ENCODE measurements at places on chromosomes 6 and 20.

DNA sequence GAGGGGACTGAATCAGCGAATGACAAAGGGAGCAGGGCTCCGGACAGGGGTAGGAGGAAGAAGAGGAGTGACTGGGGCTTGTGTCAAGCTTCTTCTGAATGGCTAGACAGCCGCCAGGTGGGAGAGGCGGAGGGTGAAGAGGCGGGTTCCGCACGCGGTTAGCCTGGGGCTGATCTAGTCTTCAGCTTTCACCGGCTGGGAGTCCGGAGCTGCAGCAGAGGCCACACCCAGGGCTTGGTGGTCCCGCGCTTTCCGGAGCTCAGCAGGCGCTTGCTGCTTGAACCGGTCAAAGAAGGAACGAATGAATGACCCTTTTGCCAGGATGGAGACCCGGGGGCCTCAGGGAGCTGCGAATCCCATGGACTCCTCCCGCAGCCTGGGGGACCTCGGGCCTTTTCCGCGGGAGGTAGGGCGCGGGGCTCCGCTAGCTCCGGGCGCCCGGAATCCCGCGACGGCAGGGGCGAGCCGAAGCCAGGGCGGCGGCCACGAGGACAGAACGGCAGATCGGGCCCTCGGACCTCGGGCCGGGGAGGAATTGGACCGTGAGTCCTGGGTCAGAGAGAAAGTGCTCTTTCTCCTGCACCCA lies at the start of gene C6orf141:
Gene C6orf141, plus strand, starts transcription at position 177 of the 586 bp plus-strand sequence. Its CDS starts 125 bp downstream, at position 302.
- DNase-seq, result no peak

- DNase-seq, result no peak
These were observed 1.7 kb downstream of the RANBP9 start for GRCh38 chr6:13709689-13710551.

DNA sequence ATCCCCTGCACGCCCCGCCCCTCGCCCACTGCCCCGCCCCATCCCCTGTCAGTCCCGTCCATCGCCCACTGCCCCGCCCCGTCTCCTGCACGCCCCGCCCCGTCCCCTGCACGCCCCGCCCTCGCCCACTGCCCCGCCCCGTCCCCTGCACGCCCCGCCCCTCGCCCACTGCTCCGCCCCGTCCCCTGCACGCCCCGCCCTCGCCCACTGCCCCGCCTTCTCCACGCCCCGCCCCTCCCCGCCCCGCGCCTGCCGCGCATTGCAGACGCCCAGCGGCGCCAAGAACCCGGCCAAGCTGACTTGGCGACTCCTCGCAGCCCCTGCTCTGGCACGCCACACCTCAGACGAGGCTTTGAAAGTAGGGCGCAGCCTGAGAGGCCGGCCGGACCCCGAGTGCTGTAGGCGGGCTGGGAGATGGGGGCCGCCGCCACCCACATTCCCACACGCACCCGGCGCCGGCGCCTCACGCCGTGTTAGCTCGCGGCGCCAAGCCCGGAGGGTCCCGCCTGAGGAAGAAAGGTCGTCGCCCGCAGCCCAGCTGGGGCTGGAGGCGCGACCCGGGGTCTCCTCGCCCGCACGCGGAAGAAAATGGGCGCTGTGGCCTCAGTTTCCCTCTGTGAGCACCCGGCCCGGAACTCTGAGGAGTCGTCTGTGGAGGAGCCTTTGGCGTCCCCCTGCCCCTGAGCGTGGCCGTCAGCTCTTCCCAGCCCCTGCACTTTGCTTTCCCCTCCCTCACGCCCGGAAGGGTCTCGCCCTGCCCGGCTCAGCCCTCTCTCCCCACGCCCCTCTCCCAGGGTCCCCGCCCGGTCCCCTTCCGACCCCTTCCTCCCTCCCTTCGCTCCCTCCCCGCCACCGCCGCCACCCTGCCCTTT lies at the start of gene RAD21L1:
Gene RAD21L1, plus strand, starts transcription at position 262 of the 872 bp plus-strand sequence. CDS start 2,410 bp downstream, outside the sequence.
- peak; percentile 10 for DNase-seq

GRCh38 chr6:118776607-118777549 lies 117.1 kb upstream of the ASF1A start:
- peak; percentile 51 for DNase-seq

- no peak for DNase-seq
These were observed 178.4 kb downstream of the FARS2 start for GRCh38 chr6:5439749-5440148.

DNA sequence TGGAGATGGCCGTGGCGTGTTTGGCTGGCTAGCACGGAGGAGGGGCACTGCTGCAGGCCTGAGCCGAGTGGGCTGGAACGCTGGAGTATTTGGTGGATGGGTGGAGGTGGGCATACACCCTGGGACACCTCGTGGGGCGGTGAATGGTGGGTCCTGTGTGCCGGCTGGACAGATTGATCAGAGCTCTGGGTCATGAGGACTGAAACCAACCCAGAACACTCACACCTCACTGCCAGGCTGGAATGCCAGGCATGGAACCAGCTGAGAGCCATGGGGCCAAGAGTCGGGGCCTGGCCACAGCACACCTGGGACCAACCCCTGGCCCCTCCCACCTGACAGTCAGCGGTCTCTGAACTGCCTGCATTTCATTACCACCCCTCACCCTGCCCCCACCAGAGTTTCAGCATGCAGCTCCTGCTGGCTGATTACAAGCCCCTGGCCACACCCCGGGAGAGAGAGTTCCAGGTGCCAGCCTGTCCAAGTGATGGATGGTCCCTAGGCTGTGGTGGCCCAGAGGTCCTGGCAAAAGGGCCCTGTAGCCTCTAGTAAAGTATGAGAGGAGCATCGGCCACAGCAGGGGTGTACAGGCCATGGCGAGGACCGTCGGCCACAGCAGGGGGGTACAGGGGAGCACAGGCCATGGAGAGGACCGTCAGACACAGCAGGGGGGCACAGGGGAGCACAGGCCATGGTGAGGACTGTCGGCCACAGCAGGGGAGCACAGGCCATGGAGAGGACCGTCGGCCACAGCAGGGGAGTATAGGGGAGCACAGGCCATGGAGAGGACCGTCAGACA lies 3.3 kb downstream of the NPBWR2 start:
- DNase-seq, result no peak

- no peak for DNase-seq
These were observed 97.2 kb downstream of the LMBRD1 start for GRCh38 chr6:69699655-69700054.

GRCh38 chr6:156622185-156622584 lies 155.0 kb upstream of the ARID1B start:
- no peak for DNase-seq

GRCh38 chr6:6994796-6995195 lies 113.0 kb upstream of the RREB1 start:
- DNase-seq, result no peak

- DNase-seq, result no peak
These were observed 24.6 kb downstream of the TRAM2 start for GRCh38 chr6:52552278-52552643.

- no peak for DNase-seq
These were observed 199.2 kb downstream of the QKI start for GRCh38 chr6:163613668-163614067.

DNA sequence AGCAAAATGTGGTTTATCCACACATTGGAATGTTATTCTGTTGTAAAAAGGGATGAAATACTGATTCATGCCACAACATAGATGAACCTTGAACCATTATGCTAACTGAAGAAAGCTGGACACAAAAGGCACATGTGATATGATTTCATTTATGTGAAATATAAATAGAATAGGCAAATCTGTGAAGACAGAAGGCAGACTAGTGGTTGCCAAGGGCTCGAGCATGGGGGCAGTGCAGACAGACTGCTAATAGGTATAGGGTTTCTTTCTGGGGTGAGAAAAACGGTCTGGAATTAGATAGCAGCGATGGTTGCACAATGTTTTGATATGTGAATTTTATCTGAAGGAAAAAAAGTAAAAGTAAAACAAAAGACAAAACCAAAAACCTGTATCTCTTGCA lies 54.6 kb upstream of the FNDC1 start:
- no peak for DNase-seq

GRCh38 chr6:27374824-27375612 lies 13.5 kb upstream of the ZNF391 start:
- DNase-seq, result peak; percentile 14

DNA sequence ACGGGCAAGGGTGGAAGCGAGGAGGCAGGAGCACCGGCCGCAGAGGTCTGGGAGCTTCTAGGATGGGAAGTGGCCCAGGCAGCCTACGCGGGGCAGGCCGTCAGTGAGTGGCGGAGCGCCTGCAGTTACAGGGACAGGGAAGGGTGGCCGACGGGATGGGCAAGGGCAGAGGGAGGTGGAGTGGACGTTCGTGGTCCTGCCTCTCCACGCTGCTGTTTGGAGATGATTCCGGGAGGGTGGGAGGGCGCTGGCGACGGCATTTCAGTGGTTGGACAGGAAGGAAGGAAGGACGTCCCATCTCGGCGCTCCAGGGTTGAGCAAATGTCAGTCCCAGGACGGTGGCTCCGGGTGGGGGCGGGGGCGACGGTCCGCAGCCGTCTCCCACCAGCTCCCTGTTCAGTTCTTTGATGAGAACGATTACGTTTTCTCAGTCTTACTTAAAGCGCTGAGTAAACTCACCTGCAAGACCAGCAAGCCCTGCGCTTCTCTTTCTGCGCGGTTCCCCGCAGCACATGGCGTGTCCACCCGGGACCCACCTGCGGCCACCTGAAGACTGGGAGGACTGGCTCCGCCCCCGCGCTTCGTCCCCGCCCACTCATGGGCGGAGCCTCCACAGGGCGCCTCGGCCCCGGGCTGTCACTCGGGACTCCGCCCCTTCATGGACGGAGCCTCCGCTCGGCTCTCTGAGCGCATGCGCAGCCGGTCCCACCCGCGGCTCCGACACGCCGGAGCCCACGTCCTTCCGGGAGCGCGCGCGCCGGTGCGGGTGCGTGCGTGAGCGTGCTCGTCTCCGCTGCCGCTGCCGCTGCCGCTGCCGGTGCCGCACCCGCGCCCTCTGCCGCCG lies at the start of gene DNAJC5:
Gene DNAJC5, plus strand, starts transcription at position 769 of the 844 bp plus-strand sequence. CDS start 33,220 bp downstream, outside the sequence.
- no peak for DNase-seq

DNA sequence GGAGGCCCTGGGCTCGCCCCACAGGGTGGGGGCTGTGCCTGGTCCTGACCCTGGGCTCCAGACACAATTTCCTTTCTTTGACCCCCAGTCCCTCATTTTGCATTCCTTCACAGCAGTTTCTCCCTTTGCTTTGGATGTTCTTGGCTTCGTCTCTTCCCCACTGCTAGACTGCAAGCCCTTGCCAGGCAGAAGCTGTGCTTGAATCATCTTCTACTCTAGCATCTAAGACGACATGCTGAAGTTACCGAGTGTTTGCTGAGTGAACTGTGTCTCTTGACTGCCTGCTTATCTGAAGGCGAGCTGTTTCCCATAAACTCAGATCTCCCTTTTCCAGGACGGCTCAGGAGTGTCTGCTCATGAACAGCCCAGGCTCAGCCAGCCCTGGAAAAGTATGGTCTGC lies 14.3 kb upstream of the SYNDIG1 start:
- DNase-seq, result no peak

DNA sequence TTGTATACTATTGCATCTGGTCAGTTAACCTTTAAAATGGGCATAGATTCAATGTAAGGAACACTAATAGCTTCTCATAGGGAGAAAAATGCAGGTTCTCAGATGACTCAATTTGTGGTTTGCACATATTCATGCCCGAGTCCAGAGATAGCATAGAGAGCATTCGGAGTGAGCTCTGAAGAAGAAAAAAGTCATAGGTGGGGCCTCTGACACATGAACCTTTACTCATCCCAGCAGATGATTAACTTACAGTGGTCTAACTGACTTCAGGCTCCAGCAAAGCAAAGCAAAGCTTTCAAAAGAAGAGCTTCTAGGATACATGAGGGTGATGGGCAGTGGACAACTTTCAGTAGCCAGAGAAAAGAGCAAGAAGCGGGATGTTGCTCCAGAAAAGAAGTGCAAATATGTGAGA lies 55.3 kb upstream of the BTN3A2 start:
- no peak for DNase-seq

DNA sequence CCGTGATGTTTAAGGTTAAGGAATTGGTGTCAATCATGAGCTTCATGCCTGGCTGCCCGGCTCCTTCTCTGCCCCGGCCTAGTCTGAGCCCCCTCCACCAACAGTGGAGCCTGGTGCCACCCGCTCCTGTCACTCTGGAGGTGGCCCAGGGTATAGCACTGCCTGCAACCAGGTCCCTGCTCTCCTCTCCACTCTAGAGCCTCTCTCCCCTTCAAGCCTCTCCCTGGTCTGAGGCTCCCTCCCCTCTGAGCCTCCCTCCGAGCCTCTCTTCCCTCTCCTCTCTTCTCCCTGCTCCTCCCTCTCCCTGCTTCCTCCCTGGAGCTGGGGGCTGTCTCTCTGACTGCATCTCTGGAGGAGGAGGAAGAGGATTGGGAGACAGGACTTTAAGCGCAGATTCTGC lies 31.3 kb upstream of the MRGBP start:
- DNase-seq, result no peak

- DNase-seq, result no peak
These were observed 45.2 kb downstream of the THEMIS start for GRCh38 chr6:127855542-127856159.

- DNase-seq, result no peak
These were observed 49.5 kb downstream of the MYLIP start for GRCh38 chr6:16178351-16178750.

GRCh38 chr20:24392612-24393011 lies 76.8 kb upstream of the SYNDIG1 start:
- no peak for DNase-seq

DNA sequence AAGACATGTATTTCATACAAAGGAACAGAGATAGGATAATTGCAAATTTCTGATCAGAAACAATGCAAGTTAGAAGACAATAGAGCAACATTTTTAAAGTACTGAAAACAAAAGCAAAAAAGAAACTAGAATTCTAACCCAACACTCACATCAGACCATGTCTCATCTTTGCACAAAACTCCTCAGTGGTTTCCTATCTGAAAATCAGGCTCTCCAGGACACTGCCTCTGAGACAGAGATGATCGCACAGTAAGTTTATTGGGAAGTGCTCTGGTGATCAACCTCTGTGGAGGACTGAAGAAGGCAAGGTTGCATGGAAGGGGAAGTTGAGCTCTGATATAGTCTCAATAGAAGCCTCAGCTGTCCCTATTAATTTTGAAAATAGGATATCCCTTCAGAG lies 2.3 kb upstream of the TTBK1 start:
- DNase-seq, result no peak

DNA sequence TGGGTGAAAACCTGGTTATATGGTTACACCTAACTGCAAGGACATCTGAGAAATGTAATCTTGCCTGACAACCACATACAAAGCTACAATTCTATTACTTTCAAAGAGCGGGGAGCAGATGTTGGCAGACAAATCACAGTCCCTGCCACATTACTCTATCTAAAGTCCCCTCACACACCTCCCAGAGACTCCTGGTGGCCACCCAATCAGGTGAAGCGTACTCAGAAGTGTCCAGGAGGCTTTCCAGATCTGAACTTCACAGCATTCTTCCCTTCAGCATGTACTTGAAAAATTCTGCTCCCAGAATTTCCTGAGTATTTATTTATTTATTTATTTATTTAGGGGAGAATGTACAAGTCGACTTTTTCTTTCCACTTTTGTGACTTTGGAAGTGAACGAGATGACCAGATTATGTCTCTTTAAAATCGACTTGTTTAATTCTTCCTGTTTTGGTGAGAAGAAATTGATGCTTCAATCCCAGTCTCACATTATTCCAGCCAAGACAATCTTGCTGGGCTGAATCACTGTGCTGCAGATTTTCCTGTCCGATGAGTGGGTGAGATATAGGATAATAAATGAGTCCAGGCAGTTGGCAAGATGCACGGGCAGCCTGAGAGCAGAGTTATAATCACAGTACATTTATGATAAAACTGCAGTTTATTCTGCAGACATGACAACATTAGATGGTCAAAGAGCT lies 46.9 kb upstream of the POPDC3 start:
- no peak for DNase-seq

All from retinal pigment epithelial cell (primary cell).